ENCODE measurements at places on chromosomes 13 and 19.
A peak's percentile ranks its signal among the peaks of the same experiment; 100 is the strongest.

DNA sequence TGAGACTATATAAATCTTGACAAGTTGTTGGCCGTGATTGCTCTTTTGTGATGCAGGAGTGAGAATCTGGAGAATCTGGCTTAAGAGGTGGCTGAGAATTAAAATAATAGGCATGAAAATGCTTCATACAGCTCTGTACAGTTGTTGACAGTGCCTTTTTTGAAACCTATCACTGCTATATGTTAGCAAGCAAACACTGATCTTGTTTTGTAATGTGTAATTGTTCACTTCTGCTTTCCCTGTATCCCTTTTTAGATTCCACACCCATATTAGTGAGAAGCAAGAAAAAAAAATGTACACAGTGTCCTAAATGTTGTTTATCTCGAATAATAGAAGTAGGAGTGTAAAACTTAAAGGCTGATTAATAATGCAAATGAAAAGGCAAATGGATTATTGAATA, 31.1 kb downstream of the ITM2B start:
- no peak for DNase-seq

DNA sequence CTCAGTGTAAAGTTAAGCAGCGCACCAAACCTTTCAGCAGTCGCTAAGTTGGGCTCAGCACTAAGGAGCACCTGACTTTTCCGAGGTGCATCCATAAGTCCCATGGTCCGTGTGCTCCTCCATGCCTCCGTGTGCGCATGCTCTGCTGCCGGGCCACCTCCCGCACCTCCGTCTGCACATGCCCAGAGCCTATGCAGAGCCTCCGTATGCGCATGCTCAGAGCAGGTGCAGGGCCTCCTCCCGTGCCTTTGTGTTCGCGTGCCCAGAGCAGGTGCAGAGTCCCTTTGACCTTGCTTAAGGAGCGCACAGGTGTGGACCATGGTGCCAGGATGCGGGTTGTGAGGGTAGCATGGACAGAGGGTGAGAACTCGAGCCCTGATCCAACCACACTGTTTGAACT, 46.0 kb downstream of the ATP11A start:
- no peak for DNase-seq

DNA sequence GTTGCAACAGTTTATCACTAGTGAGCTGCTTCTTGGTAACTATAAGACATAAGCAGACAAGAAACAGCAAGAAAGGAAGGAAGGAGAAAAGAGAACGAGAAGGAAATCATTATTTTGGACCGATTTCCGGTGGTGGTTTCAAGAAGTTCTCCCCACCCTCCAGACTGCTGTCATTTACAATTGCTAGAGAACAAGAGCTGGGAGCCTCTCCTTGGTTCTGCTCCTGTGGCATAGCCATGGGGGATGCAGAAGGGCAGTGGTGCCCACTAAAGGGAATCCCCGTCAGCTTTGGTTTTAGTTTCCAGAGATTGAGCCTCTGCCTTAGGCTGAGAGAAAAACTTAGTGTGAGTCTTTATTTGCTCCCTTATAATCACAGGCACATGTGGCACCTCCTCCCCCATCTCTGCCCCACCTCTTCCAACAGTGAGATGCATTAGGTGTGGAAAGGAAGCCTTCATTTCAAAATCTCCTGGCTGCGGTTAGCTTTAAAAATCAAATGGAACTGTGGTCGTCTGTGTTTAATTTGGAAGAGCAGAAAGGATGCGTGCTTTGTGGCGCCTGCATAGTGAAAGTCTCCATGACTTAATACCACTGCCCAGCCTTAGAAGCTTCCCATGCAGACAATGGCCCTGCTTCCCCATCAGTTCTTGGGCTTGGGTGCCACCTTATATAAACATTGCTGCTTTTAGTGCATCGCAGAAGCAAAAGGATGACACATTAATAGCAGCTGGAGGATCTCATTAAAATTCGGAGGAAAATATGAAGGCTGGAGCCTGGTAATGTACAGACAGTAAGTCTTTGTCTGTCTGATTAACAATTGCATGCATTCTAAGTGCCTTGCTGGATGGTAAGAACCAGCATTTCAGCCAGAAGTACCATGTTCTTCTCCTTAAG, 25.0 kb downstream of the LRCH1 start:
- no peak for DNase-seq

GRCh38 chr13:108657519-108657918, 28.1 kb downstream of the MYO16 start:
- DNase-seq = no peak

DNA sequence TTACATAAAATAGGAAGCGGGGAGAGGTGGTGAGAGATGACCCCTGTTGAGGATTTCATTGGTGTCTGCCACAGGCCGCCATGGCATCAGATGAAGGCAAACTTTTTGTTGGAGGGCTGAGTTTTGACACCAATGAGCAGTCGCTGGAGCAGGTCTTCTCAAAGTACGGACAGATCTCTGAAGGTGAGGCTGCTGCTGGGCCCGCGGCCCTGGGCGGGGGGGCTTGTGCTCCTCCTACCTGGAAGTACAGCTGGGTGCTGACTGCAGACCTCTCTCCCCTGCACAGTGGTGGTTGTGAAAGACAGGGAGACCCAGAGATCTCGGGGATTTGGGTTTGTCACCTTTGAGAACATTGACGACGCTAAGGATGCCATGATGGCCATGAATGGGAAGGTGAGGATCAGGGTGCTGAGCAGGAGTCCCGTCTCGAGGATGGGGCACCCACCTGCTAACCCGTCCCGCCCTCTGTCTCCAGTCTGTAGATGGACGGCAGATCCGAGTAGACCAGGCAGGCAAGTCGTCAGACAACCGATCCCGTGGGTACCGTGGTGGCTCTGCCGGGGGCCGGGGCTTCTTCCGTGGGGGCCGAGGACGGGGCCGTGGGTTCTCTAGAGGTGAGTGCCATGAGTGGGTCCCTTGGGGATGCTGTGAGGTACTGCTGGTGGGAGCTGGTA, 1.9 kb downstream of the CIRBP start:
- no peak for DNase-seq

- peak; percentile 68 for DNase-seq
Measured at GRCh38 chr13:51451467-51452360, 1.1 kb downstream of the INTS6 start.
